ENCODE measurements at places on chromosomes 11 and 22.

DNA sequence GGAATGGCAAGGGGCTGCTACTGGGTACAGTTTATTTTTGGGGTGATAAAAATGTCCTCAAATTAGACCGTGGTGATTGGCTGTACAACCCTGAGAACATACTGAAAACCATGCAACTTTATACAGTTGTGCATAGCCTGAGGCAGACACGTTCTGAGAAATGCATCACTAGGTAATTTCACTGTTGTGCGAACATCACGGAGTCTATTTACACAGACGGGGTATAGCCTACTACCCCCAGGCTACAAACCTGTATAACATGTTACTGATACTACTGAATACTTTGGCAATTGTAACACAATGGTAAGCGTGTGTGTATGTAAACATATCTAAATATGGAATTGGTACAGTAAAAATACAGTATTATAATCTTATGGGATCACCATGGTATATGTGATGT, 23.6 kb downstream of the NARS2 start:
- no peak for DNase-seq

DNA sequence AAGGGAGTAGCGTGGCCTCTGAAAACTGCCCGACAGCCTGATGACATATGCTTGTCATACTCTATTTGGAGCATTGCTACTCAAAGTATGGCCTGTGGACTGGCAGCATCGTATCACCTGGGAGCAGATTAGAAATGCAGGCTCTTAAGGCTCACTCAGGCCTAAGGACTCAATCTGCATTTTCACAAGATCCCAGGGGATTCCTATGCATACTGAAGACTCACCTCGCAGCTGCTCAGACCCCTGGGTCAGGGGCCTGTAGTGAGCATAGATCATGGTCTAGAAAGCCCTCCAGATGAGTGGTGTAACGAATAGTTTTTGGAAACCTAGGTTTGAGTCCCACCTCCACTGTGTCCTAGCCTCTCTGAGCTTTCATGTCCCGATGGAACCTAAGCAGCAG, 126.3 kb downstream of the FEZ1 start:
- DNase-seq: no peak

DNA sequence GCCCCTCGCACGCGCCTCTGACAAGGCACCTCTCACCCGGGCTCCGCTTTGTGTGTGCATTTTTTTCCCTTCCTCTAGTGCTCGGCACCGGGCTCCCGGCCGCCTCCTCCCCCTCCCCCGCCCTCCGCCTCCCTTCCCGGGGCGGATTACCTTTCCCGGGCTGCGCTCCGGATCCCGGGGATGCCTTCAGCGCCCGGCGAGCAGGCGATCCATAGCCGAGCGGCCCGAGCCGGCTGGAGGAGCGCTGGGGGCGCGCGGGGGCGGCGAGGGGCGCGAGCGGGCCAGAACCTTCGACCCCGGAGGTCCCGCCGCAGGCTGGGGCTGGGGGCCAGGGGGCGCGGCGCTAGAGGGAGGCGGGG, 282 bp downstream of the MPPED2 start:
- no peak for DNase-seq

DNA sequence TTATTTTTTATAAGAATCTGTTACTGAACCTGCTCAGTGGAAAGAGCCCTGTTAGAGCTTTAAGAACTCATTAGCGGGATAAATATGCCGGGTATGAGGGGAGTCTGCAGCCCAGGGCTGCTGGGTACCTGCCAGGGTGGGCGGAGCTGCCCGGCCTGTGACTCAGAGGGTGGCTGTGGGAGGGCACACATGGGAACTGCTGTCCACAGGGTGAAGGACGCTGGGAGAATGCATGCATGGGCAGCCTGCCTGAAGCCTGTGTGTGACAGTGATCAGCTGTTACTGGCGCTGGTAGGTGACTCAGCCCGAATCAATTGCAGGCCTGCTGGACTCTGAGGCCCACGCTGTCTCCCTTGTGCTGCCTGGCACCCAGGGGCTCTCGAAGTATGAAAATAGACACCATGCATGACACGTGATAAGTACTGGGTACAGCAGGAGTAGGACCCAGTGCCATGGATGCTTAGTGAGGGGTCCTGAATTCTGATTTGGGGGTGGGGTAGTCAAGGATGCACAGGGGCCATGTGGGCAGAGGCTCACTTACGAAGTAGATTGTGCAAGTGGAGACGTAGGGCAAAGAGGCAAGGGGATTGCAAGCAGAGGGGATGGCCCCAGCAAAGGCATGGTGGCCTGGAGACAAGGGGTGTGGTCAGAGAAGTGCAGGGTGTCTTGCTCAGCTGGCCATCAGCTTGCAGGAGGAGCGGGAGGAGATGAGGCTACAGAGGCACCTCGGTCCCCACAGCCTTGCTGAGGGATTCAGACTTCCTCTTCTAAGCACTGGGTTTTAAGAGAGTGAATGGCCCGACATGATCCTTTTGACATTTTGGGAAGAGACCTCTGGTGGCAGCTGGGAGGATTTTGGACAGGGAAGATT, 36.5 kb downstream of the GRIK4 start:
- no peak for DNase-seq

DNA sequence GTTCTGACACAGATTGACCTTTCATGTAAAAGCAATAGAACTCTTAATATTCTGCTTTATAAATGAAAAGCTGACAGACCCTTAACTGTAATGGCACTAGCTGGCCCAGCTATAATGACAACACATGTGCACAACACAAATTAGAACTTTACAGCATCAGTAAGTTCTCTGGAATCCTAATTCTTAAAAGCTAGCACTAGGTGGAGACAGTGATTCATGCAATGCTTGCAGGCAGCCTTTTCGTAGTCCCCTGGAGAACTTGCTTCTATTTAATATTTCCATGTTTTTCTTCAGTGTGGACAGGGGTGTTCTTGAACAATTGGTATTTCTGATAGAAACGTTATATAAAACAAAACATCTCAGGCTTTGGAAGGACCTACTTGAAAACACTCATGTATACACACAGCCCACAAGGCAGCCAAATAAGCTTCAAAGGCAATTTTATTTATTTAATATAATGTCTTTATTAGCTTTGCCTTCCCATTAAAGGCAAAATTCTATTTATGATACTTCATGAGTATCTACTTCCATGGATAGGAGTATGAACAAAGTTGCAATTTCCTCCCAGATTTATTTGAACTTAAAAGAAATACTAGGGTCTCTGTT, 374.3 kb upstream of the MPPED2 start:
- no peak for DNase-seq

- DNase-seq: no peak
Measured at GRCh38 chr11:68148071-68148805, 27.1 kb upstream of the CHKA start.

DNA sequence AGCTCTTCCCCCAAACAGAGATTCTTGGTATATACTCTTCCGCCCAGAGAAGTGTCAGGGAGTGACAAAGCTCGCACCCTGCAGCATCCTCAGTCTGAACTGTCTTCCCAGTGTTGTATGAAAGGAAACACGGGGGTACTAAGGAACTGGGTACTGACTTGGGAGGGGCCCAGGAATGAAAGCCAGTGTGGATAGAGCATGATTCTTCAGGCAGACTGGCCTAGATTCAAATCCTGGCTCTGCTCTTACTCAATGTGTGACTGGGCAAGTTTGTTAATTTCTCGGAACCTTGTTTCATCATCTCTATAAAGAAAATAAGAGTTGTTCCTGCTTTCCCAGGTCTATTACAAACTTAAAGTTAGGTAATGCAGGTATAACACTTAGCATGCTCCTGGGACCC, 266.0 kb upstream of the NARS2 start:
- no peak for DNase-seq

- no peak for DNase-seq
Measured at GRCh38 chr22:50074056-50074455, 11.2 kb downstream of the MLC1 start.

DNA sequence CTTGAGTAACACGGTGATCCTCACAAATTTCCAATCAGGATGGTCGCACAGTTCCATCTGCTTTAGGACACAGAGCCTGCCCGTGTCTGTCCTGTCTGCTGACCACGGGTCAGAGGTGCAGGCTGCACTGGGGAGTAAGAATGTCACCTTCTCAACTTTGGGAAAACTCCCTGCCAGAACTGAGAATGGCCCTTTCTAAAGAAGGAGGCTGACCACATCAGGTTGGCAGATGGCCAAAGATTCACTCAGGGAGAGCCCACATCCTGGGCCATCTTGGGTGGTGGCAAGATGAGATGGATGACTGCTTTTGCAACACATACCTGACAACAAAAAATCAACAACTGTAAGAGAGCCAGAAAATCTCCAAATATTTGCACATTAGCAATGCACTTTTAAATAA, 101.9 kb downstream of the IGLL1 start:
- no peak for DNase-seq

- DNase-seq: no peak
Measured at GRCh38 chr22:35530700-35531099, 9.9 kb upstream of the RASD2 start.

DNA sequence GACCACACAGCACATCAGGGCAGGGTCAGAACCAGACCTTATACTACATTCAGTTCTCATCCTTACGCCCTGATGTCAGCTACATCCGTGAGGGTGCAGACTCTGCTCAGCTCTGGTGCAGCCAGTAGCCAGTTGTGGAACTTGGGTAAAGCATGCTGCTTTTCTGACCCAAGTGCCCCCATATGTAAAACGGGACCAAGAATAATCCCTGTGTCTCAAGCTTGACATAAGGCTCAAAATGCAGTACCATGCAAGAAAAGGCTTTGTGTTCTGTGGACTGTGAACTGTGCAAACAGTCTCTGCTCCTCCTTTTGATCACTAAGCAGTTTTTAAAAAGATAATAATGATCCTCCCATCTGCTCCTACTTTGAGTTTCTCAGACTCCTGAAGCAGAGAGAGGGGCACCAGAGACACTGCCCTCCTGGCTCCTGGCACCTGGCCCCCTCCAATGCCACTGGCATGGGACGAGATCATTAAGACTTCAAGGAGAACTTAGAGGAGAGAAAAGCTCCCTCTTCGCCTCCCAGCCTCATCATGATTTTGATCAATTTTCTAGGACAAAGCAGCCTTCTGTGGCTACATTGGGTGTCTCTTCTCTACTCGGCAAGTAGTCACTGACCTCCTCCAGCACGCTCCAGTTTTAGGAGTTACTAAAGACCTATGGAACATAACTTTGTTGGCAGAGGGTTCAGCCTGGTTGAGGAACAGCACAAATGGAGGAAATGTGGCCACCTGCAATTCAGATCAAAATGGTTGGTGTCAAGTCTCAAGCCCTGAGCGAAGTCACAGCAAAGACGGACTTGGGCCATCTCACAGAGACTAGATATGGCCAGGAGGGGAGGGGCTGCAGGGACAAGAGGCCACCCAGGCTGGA, 23.9 kb downstream of the IL10RA start:
- no peak for DNase-seq

Measured in stimulated activated CD4-positive, alpha-beta T cell treated with anti-CD3 and anti-CD28 coated beads, Interleukin-1b, Interleukin-23, amount 100 ng/mL, for 24 hours (primary cell).